ENCODE measurements at places on chromosomes 3 and 15.
A peak's percentile ranks its signal among the peaks of the same experiment; 100 is the strongest.

GRCh38 chr3:174355505-174355904 is 503.6 kb upstream of the NAALADL2 start:
- DNase-seq = peak; percentile 56

DNA sequence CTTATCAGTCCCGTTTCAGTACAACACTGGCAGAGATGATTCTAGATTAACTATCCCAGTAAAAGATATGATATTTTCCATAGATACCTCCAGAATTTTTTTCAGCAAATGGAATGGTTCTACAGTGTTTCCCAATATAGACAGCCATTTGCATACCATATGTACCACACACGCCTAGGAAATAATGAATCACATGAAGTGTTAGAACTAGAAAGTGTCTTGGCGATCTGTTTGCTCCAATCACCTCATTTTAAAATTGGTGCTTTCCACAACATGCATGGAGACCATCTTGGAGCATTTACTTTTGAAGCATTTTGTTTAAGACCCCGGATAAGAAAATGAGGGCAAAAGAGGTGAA is 2.0 kb downstream of the C2CD4A start:
- DNase-seq = peak; percentile 54

GRCh38 chr15:68469162-68470048 is 37.4 kb upstream of the ITGA11 start:
- DNase-seq = peak; percentile 76

- DNase-seq = peak; percentile 40
Observed at GRCh38 chr3:159266779-159267178, 464.9 kb downstream of the MFSD1 start.

GRCh38 chr15:58731756-58732535 is 17.6 kb downstream of the ADAM10 start:
- peak; percentile 58 for DNase-seq

DNA sequence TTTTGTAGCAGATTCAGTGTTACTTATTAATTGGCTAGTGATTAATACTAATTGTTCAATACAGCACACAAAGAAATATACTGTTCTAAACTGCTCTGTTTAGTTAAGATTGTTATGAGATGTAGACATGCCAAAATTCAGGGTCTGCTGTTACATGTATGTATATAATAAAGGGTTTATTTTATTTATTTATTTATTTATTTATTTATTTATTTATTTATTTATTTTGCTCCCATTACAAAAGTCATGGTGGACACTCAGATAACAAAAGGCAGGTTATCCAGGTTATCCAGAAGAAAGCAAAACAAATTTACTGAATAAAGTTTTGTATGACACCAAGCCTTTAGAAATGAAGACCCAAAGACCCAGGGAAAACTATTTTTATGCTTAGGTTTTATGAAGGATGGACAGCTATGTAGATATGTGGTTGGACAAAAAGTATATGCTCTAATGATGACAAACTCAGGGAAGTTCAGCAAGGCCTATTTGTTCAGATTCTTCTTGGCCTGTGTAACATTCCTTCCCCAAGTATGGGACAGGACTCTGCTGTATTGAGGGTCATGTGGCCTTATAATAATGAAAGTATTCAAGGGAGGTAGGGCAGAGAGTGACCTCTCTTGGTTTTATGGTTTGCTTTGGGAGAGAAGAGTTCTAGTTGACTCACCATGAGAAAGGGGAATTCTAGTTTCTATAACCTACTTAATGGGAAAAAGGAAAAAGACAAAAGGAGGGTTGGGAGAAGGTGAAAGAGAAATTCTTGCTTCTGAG is 1056.8 kb downstream of the ROBO2 start:
- peak; percentile 49 for DNase-seq

DNA sequence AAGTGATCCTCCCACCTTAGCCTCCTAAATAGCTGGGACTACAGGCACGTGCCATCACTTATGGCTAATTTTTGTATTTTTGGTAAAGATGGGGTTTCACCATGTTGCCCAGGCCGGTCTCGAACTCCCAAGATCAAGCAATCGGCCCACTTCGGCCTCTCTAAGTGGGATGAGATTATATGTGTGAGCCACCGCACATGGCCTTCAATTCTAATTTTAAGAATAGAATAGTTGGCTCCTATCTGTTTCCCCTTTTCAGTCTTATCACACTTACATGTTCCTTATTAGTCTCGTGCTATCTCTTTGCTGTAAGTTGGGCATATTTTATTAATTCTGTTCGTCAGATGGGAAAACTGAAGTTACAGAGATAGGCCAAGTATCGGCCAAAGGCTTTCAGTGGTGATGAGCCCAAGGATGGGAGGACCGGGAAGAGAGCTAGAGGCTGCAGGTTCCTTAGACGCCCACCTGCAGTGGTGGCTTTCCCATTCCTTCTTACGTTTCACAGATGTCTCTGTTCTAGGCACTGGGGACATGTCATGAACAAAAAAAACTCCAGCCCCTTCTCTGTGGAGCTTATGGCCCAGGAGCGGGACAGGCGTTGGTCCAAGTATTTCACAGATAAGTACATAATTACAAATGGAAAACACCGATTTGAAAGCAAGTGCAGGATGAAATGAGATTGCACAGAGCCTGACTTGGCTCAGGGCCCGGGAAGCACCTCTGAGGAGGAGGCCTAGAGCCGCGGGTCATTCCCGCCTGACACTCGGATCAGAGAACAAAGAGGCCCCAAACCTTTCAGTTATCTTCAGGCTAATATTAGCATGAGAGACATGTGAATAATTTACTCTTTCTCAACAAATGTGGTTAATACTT is 91.1 kb upstream of the KLF13 start:
- peak; percentile 22 for DNase-seq

GRCh38 chr3:69354948-69355347 is 30.9 kb downstream of the FRMD4B start:
- peak; percentile 33 for DNase-seq

- no peak for DNase-seq
Observed at GRCh38 chr15:34102175-34102925, 467 bp downstream of the PGBD4 start.

GRCh38 chr15:44550256-44550655 is 13.3 kb downstream of the EIF3J start:
- peak; percentile 54 for DNase-seq

- DNase-seq = no peak
Observed at GRCh38 chr3:64464955-64465354, 222.8 kb downstream of the ADAMTS9 start.

DNA sequence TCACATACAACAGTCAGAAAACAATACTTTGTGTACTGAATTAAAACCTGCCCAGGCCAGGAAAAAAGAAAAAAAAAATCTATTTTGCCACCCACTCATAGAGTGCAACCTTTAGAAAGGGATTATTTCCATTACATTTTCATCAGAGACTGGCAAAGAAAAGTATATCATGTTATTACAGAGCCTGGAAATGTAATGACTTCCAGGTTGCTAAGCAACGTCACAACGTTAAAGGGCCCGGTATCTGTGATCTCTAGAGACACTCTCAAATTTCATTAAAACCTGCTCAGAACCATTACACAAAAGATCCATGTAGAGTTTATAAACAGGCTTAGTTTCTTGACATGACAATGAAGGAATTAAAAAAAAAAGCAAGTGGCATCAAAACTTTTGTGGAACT is 170.5 kb downstream of the CTNNB1 start:
- DNase-seq = peak; percentile 11

GRCh38 chr3:170043506-170043905 is 5.7 kb downstream of the GPR160 start:
- no peak for DNase-seq

GRCh38 chr3:14680716-14681115 is 5.8 kb downstream of the C3orf20 start:
- DNase-seq = peak; percentile 4

- peak; percentile 6 for DNase-seq
Observed at GRCh38 chr15:76517910-76518309, 181.3 kb downstream of the ISL2 start.

DNA sequence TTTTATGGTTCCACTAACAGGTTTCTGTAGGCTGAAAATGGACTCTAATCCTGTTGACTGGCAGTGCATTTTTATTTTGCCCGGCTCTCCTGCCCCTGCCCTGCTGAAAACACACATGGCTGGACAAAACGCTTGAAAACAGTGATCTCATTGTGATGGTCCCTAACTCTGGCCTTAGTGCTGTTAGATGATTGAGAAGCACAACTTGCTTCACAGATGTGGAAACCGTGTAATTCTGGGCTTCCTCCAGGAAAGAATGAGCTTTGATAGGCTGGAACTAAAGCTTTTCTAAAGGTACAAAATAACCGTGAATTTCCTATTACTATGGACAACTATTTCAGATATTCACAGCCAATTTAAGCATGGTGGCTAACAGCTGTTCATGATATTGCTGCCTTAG is 121.4 kb downstream of the VGLL3 start:
- no peak for DNase-seq

DNA sequence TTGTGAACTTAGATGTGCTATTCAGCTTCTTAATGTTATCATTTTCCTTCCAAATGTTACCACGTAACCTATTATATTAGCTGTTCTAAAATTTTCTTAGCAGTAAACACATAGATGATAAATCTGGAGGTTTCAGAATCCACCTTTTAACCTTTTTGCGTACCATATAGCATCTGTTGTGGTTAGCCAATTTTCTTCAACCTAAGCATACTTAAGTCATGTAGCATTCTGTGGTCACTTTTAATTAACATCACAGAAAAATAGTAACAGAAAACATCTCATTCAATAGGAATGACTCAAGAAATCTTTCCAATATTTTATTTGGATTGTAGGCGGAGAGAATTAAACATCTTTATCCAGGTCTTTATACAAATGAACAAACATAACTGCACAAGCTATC is 1465.3 kb upstream of the GBE1 start:
- DNase-seq = no peak

- DNase-seq = no peak
Observed at GRCh38 chr3:84175449-84175848, 783.3 kb upstream of the CADM2 start.

DNA sequence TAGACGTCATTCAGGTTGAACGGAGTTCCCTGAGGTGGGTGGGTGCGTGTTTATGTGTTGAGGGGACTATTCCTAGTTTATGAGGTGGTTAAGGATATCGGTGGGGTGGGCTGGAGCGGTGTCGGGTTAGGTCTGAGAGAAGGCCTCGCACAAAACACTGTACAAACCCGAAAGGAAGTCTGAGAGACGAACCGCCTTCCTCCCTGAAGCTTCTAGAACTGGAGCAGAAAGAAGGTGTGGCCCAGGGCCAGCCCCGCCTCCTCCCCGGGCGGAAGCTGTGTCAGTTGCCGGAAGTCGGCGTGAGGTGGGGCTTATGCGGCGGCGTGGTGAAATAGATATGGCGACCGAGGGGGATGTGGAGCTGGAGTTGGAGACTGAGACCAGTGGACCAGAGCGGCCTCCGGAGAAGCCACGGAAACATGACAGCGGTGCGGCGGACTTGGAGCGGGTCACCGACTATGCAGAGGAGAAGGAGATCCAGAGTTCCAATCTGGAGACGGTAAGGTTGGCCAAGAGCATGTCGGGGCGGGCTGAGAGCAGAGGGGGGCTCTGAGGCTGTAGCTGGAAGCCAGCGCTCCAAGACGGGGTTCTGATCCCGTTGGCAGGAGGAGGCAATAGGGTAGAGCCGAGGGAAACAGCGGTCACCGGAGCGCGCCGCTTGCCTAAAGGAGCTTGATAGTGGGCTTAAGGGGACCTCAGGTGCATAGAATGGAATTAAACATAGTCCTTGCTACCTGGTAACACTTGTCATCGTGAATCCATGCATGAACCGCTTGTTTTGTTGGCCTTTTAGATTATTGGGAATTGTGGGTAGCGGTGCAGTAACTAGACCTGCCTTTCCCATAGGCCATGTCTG is at the start of gene HYPK:
TSS of gene HYPK (plus strand) at position 314 of the 856 bp plus-strand sequence. CDS start at position 338, 24 bp downstream.
- DNase-seq = peak; percentile 89

DNA sequence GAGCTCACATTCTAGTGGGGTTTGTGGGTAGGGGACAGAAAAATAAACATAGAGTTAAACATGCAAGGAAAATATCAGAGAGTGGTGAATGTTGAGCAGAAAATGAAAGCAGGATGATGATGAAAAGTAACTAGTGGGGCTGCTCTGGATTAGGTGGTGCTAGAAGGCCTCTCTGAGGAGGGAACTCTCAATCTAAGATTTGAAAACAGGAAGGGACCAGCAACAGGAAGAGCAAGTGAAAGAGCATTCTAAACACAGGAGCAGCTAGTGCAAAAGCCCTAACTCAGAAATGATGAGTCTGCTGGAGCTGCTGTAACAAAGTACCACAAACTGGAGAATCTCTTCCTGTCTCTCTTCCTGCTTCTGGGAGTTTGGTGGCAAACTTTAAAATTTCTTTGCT is 468.6 kb upstream of the AGTR1 start:
- peak; percentile 6 for DNase-seq

DNA sequence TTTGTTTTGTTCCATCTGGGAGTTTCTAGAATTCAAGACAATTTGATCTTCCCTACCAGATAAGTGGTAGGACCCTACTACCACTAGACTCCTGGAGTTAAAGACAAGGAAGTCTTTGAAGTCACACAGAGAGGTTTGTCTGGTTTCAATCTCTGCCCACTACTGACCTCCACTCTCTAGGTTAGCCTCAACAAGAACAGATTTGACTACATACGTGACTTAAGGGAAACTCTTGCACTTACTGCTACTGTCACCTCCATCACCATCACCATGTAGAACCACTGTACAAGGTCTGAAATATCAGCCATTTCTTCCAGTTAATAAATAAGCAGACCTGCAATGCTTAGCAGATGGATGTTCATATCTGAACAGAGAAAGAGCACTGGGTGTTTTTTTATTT is 148.3 kb upstream of the ARHGEF26 start:
- no peak for DNase-seq

DNA sequence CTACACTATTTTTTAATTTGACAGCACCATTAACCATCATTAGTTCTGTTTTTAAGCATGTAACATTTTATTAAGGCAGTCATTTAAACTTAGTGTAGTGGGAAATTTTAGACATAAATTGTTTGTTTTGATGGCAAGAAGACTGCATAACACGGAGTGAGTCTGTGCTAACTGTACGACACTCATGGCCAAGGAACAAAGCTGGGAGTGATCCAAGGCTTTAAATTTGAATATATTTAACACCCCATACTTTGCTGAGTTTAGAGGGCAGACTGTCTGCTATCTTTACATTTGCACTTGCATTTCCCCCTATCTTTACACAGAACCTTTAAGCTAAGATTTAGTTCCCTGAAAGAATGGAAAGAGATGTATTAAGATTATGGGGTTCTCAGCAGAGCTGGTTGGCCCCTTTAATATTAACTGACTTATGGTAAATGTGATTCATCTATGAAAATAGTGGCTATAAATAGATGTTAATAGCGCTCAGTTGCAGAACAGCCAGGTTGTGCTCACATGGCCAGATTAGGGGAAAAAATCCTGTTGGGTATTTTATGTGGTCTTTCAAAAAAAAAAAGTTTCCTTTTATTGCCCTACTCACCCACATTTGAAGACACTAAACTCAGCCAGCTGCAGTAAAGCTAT is 120.7 kb downstream of the CMSS1 start:
- DNase-seq = peak; percentile 54

DNA sequence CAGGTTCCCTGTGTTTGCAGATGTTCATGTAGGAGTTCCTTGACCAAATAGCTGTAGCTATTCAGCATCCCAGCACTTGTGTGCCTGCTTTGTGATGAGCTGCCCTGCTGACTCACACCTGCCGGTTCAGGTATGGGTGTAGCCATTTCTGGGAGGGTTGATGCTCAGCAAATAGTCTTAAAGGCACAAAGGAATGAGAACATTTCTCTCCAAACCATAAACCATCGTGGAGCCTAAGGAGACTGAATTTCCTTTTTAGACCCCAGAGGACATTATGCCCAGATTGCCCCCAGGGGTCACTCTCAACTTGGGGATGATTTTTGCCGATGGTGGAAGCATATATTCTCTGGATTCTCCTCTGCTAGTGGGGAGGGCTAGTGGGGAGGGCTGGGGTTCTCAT is 80.6 kb downstream of the ADAMTSL3 start:
- DNase-seq = no peak

- DNase-seq = no peak
Observed at GRCh38 chr3:49329186-49329585, 10.7 kb downstream of the USP4 start.

GRCh38 chr3:100972867-100973266 is 20.4 kb downstream of the ABI3BP start:
- DNase-seq = no peak

Measured in fibroblast of skin of scalp (primary cell).